ENCODE measurements at places on chromosomes 13 and 19.

DNA sequence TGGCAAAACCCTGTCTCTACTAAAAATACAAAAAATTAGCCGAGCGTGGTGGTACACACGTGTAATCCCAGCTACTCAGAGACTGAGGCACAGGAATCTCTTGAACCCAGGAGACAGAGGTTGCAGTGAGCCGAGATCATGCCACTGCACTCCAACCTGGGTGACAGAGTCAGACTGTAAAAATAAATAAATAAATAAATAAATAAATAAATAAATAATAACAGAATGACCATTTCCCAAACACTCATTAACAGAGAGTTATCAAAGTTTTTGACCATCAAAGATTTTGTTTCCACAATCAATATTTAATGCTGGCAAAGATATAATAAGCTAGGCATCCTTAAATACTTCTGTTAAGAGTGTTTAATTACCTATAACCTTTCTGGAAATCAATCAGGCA, 299.4 kb downstream of the KCTD12 start:
- no peak for DNase-seq

GRCh38 chr19:5122671-5123409, 153.9 kb downstream of the KDM4B start:
- DNase-seq = no peak

- DNase-seq = no peak
Measured at GRCh38 chr13:98345107-98345935, 168.3 kb upstream of the RNF113B start.

DNA sequence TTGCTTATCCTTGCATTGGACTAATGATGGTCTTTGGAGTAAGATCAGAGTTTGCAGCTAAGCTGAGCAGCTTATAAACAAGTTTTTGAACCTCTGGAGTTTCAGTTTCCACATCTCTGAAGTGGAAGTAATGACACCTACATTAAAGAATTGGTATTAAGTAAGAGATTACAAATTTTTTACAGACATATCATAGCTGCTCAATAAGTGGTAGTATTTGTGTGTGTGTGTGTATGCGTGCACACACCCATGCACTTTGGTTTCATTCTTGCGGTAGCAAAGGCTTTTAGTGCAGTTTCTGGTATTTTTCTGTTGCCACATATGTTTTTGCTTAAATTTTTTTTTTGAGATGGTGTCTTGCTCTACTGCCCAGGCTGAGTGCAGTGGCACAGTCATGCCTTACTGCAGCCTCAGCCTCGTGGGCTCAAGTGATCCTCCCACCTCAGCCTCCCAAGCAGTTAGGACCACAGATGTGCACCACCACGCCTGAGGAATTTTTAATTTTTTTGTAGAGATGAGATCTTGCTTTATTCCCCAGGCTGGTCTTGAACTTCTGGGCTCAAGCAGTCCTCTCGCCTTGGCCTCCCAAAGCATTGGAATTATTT, 4.5 kb downstream of the NAA16 start:
- DNase-seq = no peak

DNA sequence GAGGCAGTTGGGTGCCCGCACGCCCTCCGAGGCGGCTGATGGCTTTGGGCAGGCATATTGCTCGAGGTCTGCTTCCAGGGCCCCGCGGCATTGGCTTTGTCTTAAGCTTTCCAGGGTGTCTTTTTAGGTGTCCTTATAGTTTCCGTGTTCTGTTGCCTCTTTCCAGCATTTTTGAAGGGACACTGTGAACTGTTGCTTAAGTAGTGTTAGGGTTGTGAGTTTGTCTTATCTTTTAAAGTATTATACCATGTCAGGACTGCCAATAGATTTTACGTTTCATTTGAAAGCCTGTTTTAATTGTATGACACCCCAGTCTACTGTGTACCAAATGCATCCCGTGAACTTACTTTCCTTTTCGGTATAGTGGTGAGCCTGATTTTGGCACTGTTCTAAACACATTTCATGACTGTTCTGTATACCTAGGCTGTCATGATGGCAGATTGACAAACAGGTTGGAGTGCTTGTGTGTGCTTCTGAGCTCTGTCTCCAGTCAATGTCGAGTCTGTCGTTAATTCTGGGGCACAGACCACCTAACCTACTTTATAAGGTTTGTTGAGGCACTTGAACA, 656 bp downstream of the PCCA start:
- DNase-seq = no peak

DNA sequence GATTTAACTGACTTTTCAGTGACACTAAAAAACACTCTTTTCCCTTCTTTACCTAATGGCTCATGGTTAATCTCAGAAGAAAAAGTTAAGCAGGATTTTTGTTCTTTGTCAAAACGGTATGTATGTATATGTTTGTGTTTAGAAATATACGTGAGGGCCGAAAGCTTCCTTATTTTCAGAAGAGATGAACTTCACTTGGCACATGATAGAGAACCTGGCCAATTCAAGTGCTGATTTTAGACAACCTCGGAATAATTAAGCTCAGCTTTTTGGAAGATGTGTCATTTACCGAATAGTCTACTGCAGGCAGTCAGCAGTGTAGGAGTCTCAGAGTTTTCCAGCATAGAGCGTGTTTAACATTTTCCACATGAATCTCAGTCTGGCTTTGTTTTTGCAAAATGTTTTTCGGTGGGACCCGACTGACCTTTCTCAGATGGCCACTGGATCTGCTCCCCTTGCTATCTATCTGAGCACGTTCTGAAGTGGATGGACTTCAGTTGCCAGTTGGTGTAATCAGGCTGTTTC, 4.6 kb downstream of the RNASEH2B start:
- no peak for DNase-seq

- DNase-seq = no peak
Measured at GRCh38 chr19:936175-936546, 10.3 kb downstream of the ARID3A start.

GRCh38 chr13:108682714-108683113, 53.3 kb downstream of the MYO16 start:
- no peak for DNase-seq

DNA sequence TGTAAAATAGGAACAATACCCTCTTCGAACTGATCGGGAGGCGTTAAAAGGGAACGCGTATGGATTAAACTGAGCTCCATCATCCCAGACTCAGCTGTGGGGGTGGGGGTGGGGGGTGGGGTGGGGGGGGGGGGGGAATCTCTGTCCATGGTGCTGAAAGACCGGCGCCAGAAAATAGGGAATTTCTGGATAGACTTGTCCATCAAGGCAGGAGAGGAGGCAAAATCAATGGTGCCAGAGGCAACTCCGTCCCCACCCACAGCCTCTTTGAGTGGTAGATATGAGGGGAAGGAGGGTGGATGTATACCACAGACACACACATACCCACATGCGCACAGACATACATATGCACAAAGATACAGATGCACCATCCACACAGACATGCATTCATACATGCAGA, 37.4 kb downstream of the ZNF787 start:
- no peak for DNase-seq

Data from forelimb muscle (tissue), 1 donor.